NCI-H187 treated with DMSO at 0.1 percent for 48 hours (cell line): ENCODE measurements at places on chromosomes 1 and 21.
A peak's percentile ranks its signal among the peaks of the same experiment; 100 is the strongest.

DNA sequence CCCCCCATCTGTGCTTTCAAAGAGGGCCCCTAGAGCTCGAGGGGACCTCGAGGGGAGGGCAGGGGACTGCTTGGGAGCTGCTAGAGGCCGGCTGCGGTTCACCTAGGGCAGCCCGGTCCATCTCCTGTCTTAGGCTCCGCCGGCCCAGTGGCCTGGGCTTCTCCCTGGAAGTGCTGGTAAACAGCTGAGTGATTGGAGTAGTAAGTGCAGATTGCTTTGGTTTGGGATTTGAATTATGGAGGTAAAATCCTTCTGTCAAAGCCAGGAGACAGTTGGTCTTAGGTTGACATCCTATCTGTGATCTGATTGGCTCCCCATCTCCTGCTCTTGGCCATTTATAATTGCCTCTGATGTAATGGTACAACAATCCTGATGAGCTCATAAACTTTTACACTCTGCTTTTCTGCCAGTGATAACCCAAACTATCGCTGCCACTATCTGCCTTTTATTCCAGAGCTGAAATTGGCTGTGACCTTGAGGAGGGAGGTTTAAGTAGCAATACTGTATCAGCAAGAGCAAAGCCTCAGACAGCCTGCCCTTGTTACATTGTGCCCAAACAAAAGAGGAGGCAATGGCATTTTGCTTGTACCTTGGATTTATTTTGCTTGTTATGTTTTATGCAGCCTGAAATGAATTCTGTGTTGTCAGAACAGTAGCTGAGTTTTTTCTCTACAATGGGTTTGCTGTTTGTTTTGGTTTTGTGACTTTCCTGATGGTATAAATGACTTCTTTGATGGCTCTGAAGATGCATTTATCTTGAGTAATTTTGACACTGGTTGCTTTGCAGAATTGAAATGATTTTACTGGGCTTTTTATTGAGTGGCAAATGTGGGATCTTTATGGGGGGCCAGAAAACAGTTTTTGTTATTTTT, 2.4 kb downstream of the ARID1A start:
- DNase-seq, result peak; percentile 79

DNA sequence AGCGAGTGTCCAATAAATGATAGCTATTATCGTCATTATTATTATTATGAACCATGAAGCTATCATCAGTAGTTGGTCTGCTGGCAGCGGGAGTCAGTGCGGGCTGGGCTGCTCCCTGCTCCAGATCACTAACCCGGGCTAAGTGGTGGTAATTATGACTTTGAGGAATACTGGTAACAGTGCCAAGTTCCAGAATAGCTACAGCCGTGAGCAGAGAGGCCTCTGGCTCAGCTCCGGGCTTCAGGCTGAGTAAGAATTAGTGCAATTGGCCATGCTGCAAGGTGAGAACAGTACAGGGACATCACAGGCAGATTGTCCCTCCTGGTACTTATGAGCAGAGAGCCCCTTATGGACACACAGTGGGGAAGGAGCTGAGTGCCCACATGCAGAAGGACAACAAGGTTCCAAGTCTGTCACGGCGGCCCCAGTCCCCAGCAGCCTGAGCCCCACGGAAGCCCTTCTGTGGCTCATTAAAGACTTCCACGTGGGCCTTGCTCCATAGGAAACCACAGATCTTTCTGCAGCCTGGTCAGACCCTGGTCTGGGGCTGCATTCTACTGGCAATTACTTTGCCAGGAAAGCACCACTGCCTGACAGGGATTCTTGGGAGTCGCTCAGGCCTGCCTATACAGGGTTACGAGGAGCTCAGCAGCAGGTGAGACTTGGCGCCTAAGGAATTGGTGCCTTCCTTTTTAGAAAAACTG, 235.1 kb downstream of the RRAGC start:
- DNase-seq, result no peak

GRCh38 chr1:109931189-109931731, 20.6 kb downstream of the CSF1 start:
- no peak for DNase-seq

DNA sequence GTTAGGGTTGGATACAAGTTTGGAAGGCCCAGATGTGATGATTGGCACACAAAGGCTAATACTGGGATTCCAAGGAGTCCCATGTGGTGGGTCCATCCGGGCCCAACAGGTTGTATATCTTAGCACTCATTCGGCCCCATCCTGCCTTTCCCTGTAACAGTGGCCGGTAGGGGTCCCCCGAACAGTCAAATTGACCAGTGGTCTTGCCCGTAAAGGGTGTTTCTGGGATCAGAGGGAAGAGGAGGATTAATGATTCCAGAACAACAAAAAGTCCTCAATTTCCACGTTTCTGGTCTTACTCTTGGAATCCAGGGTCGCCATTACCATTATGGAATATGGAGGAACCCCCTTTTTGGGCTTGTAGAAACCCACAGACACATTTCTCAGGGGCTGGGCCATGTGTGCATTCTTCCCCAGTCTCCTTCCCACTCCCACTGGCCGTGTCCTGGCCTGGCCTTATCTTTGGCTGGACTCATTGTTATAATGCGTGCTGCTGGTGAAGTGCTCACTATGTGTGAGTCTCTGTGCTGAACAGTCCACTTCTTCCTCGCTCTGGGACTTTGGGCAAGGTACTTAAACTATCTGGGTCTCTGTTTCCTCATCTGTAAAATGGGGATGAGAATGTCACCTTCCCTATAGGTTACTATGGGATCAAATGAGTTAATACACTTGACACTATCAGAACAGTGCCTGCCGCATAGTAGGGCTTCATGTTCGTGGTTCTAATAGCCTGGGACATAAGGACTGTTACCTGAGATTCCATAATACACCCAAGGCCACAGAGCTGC, 161.8 kb downstream of the DYRK1A start:
- DNase-seq, result no peak

GRCh38 chr1:246280551-246280950, 226.5 kb downstream of the SMYD3 start:
- DNase-seq, result no peak

DNA sequence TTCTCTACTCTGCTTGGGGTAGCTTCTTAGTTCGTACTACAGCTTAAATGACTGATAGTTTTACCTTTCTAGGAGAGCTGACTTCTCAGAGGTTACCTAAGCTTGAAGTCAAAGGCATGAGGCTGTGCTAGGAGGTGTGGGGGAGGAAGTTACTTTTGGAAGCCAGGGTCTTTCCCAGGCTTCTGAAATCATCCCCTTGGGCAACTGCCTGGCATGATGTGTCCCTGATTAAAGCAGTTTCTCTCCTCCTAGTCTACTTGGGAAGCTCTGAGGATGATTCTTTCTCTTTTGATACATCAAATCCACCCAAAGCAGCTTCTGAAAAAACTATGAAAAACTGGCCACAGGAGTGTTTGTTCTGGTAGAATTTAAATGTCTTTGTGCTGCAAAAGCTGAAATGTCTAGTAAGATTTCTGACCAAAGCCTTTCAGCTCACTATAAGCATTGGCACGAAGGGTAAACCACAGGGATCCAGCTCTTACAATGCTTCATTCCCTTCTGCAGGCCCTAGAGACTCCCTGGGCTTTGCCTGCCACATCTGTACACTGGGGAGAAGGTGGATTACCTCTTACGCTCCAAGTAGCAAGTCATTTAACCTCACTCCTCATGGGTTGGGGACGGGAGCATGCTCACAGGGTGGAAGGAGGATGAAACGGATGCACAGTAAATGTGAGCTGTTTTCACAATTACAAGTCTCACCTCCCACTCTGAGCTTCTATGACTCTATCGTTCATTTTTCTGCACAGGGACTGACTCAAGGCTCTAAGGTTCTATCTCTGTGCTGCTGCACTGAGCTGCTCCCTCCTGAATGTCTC, 59.6 kb downstream of the RUNX1 start:
- DNase-seq, result no peak

GRCh38 chr1:11648039-11648438, 6.2 kb downstream of the FBXO2 start:
- no peak for DNase-seq

- DNase-seq, result no peak
Observed at GRCh38 chr1:203359010-203359571, 8.2 kb upstream of the FMOD start.

DNA sequence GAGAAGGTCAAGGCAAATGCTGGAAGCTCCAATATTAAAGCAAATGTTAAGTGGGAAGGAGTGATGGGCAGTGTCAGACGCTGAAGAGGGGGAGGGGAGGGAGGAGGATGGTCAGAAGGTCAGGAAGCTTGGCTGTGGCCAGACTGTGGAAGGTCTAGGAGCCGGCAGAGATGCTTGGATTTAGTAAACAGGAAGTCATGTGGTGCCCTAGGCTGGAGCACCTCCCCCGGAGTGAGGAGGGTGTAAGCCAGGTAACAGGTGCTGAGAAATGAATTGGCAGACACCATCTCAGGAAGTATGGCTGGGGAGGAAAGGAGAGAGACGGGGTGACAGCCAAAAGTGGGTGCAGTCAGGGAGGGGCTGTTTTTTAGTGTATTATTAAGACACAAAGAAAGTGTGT, 17.7 kb downstream of the CSMD2 start:
- DNase-seq, result no peak

- no peak for DNase-seq
Observed at GRCh38 chr21:35222021-35222420, 172.9 kb upstream of the RUNX1 start.

- DNase-seq, result no peak
Observed at GRCh38 chr21:33967086-33967571, 51.5 kb upstream of the ATP5PO start.

DNA sequence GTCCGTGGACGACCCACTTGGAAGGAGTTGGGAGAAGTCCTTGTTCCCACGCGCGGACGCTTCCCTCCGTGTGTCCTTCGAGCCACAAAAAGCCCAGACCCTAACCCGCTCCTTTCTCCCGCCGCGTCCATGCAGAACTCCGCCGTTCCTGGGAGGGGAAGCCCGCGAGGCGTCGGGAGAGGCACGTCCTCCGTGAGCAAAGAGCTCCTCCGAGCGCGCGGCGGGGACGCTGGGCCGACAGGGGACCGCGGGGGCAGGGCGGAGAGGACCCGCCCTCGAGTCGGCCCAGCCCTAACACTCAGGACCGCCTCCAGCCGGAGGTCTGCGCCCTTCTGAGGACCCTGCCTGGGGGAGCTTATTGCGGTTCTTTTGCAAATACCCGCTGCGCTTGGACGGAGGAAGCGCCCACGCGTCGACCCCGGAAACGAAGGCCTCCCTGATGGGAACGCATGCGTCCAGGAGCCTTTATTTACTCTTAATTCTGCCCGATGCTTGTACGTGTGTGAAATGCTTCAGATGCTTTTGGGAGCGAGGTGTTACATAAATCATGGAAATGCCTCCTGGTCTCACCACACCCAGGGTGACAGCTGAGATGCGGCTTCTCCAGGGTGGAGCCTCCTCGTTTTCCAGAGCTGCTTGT, 32.4 kb downstream of the PRMT2 start:
- DNase-seq, result no peak

GRCh38 chr1:209777587-209777986, 6.8 kb downstream of the C1orf74 start:
- DNase-seq, result no peak

DNA sequence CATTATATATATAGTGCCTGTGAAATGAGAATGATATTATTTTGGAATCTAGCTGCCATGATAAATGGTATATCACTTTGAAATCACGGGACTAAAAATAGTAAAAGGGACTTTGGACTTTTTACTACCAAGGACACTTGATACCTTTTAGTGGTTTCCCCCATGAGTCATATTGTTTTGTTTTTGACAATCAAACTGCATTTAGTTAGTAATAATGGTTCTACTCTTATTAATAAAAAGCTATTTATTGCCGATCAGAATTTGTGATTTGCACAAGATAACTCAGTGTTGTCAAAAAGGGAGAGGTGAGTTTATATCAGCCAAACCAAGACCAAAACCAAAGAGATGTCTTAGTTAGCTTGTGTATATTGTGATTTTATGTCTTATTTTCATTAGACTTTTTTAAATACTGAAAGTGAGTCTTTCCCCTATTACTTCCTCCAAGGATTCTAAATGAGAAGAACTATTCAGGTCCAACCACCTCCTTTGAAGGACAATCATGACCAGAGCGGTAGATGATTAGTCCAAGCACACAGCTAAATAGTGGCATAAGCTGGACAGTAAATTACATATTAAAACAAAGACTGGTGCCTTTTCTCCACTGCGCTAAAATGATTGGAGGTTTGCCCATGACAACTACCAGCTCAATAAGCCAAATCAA, 281.7 kb upstream of the ESRRG start:
- no peak for DNase-seq

DNA sequence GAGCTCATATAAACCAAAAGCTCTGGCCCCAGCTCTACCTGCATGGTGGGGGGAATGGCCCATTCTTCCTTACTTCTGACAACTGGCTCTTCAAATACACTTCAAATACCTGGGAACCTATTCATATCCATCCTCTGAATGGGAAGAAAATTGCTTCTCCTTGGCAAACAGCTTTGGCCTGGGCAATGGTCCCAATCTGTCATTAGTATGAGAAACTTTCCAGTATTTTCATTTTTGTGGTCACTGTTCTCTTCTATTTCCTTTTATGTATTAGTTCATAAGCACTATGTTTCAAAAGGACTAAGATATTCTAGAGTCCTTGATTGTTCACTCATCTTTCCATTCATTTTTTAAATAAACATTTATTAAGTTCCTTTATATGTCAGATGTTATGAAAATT, 5.2 kb upstream of the HSD3B2 start:
- no peak for DNase-seq

DNA sequence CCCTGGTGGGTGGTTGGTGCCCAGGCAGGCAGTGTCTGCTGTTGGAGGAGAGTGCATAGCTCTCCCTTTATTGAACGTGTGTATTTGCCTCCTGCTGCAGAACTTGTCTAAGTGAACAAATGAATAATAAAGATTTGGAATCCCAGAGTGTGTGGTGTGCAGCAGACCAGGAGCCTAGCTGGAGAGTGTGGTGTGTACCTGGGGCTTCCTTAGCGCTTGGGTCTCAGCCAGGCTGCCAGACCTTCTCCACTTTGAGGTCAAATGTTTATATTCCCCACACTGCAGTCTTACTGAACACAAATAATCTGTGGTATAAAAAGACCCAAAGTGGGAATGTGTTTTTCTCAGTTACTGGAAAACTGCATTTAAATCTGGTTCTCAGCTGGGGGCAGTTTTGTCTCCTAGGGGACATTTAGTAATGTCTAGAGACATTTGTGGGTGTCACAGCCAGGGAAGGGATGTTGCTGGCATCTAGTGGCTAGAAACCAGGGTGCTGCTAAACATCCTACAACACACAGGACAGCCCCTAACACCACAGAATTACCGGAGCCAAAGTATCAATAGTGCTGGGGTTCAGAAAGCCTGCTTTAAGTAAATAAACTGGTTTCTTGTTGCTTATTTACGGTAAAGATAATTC, 23.6 kb downstream of the SLC37A1 start:
- no peak for DNase-seq

GRCh38 chr1:3560251-3560871, 50.9 kb downstream of the MEGF6 start:
- no peak for DNase-seq

DNA sequence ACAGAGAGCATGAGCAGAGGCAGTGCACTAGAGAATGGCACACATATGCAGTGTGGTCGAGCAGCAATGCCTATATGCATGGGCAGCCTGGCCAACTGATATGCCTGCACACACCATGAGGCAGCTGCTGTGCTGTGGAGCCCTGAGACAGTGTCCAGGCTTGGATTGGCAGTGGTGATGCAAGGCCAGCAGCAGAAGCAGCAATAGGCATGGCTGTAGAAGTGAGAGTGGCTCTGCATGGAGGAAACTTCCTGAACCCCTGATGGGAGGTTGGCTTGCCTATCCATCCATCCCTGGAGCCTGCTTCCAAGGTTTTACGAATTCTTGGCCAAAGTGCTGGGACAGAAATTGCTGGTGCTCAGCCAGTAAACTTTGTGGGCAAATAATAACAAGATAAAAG, 89.7 kb downstream of the DIRAS3 start:
- DNase-seq, result no peak
